Daoy (cell line): ENCODE measurements at places on chromosomes 16 and 17. TPM values are rescaled to one million over a fixed set of nuclear protein-coding genes. Genes with fewer than 3 reads are reported as not detected.

- peak; percentile 17 for DNase-seq
Observed at GRCh38 chr16:78122774-78123315, 23.4 kb downstream of the WWOX start.

DNA sequence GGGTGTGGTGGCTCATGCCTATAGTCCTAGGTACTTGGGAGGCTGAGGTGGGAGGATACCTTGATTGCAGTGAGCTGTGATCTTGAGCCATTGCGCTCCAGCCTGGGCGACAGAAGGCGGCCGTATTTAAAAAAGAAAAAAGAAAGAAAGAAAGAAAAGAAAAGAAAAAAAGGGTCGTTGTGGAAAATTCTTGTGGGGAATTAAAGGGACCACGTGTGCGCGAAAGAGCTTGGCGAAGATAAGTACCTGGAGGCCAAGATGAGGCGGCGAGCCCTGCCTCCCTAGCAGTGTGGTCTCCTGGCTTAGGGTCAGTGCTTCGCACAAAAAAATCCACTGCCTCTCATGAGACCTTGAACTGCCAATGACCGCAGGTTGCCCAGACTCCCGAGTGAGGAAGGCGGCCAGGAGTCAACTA, 728 bp upstream of the NMT1 start:
- no peak for DNase-seq

DNA sequence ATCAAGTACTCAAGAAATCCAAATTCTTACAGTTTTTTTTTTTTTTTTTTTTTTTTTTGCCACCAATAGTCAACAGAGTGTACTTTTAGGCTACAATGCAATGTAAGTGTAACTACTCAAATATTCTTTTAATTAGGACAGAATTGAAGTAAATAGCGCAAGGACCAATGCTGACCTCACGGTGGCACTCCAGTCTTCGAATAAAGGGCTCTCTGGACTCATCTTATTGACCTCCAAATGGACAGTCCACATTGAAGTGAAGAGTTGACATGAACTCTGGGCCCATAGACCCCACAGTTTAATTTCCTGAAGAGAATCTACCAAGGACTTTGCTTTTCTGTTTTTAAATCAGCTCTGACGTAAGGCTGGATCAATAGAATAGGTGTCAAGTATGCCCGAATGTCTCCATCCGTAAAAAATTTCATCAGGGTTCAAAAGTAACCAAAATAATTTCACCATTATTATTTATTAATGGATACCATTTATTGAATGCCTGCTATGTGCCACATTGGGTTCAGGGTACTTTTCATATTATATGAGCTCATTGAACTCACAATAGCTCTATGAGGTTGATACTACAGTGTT, 7.3 kb upstream of the DDX52 start:
- DNase-seq: peak; percentile 23

KRT24 gene
- total RNA-seq: not detected in 2 replicates

DNA sequence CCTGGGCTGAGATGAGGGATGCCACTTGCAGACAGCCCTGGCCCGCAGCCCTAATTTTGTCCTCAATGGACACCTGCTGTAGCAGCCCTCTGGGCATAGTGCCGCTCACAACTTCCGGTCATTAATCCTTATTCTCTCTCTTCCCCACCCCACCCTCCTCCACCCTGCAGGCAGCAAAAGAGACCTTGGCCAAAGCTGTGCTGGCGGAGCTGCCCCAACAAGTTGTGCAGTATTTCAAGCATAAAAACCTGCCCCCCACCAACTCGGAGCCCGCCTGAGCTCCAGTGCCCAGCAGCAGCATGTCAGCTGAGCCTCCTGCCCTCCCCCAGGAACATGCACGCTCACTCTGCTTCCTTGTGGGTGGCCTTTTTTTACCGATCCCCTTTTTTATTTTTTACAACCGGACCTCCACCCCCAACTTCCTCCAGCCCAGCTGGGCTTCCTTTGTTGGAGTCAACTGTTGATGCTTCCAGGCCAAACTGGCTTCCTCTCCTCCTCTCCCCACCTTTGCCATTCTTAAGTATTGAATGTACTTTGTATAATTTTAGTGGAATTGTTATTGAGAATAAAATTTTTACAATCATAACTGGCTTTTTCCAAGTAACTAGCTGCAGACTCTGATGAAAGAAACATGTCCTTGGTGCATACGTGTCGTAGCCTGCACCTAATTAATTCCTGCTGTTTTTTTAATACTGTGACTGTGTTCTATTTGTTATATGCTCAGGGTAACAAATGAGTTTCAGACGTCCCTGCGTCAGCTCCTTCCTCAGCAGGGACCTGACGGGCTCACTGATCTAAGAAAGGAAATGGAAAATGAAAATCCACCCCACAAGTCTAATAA, 38.2 kb downstream of the PSME3IP1 start:
- DNase-seq: no peak

GRCh38 chr16:2841606-2842339, 11.7 kb downstream of the ZG16B start:
- DNase-seq: no peak

GRCh38 chr17:62162898-62163297, 97.8 kb upstream of the MED13 start:
- no peak for DNase-seq

DNA sequence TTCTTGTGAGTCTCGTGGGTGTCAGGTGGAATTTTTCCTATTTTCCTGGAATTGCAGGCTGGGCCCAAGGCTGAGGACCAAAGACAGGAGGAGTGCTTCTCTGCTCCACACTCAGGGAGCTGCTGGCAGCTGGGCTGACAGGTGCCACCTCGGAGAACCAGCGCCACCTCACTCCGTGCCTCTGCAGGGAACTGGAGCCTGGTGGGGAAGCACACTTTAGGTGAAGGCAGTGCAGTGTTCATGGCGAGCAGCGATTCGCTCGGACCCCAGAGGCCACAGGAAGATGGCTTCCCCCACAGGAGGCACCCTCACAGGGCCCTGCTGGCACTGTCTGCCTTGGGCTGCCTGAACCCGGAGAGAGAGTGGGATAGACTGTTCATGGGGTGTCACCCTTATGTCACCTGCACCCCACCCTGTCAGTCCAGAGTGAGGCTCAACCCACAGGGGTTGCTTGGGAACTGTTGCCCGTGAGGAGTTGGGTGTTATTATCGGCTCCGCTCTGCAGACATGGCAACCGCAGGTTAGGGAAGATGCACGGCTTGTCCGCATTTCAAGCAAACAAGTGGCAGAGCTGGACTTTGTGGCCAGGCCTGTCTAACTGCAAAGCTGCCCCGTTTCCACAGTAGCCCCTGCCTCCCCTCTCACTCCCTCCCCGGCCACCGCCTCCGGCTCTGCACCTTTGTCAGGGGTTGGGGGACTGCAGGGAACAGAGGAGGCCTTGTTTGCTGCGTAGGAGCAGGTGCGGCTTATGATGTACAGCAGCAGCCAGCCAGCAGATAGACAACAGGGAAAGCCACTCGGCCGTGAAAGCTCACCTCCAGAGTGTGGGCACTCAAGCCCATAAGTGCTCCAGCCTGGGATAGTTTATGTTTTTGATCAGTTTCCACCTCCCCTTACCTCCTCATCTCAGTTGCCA, 15.5 kb downstream of the TBC1D24 start:
- no peak for DNase-seq

MYH1 gene
- not detected in 2 replicates for total RNA-seq

ITGAX gene
- total RNA-seq: 0.42 and 1.5 TPM in 2 replicates

DNA sequence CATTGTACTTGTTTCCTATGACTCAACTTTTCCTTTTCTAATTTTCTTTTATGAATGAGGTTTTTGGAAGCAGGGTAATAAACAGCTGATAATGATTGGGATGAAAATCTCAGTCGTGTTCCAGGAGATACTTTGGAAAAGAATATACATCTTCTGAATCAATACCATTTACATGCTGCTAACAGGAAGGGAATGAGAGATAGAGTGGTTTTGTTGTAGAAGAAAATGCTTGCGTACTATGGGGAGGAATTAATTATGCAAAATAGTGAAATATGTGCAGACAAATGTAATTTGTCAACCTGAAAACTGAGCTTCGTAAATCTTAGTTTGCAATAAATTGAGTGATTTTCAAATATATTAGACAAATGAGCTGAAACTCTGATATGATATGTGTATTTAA, 24.0 kb upstream of the SHISA6 start:
- no peak for DNase-seq

- DNase-seq: peak; percentile 70
Observed at GRCh38 chr17:34756637-34757021, 177.2 kb downstream of the TMEM132E start.

DNA sequence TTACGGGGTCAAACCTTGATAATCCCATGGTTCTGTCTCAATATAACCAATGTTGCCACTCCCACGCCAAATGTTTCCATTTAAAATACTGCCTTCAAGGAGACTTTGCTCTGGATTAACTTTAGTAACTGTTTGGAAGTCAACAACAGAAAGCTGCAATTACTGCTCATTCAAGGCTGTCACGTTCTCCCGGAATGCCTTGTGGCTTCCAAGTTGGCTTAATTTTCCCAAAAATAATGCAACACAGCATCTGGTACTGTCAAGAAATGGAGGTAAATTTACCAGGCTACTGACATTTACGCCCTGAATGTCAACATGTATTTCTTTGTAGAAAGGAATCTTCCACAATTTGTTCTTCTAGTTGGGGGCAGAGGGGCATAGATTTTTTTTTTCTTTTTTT, 38.2 kb downstream of the GPRC5B start:
- DNase-seq: no peak

- DNase-seq: peak; percentile 15
Observed at GRCh38 chr16:9102379-9102778, 10.9 kb downstream of the HAPSTR1 start.

DNA sequence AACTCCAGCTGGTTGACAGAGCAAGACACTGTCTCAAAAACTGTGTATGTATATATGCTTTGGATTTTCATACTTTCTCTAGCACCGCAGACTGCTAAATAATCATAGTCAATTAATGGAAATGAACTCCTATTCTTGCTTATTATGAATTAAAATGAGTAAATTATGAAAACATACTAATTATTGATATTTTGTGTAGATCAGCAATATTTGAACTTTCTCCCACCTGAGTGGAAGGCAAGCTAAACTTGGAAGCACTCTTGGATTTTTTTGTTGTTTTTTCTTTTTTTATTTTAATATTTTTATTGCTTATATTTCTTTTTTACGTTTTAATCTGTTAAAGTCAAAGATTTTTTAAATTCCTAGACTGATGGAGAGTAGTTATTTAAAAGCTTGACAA, 201.7 kb downstream of the CDRT15L2 start:
- no peak for DNase-seq

DNA sequence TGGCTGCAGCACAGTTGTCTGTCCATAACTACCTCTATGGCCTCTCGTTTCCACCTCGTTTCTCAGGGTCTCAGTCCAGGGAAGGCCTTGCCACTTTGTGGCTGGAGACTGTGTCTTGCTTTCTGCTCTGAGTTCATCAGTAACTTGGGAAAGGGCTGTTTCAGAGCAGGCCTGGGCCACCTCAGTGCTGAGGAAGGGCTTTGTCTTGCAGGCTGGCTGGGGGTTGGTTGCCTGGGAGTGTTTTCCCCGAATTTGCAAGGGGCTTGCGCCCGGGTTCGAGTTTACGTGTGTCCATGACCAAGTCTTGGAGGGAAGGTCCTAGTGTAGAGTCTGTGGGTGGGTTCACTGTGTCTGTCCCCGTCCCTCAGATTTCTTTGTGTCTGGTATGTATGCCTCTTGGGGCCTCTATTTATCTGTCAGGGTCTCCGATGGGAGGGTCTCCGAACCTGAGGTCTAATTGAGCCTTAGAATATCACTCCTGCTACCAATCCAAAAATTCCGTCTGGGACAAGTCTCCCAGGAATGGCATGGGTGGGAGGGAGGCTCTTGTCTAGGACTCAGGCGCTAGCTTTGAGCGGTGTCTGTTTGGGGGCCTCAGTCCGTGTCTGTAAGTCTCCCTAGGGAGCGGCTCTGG, 594 bp upstream of the TGFB1I1 start:
- DNase-seq: no peak

GRCh38 chr17:44556832-44557606, at the start of gene FZD2:
Gene FZD2 (plus strand): TSS chr17:44557484. CDS start chr17:44557689, 205 bp downstream.
- peak; percentile 92 for DNase-seq

NUDT7 gene
- total RNA-seq: 0.51 and 4.5 TPM in 2 replicates

- no peak for DNase-seq
Observed at GRCh38 chr17:18035704-18036103, 3.3 kb downstream of the ATPAF2 start.

GRCh38 chr16:81142864-81143263, 46.7 kb upstream of the GCSH start:
- no peak for DNase-seq

DNA sequence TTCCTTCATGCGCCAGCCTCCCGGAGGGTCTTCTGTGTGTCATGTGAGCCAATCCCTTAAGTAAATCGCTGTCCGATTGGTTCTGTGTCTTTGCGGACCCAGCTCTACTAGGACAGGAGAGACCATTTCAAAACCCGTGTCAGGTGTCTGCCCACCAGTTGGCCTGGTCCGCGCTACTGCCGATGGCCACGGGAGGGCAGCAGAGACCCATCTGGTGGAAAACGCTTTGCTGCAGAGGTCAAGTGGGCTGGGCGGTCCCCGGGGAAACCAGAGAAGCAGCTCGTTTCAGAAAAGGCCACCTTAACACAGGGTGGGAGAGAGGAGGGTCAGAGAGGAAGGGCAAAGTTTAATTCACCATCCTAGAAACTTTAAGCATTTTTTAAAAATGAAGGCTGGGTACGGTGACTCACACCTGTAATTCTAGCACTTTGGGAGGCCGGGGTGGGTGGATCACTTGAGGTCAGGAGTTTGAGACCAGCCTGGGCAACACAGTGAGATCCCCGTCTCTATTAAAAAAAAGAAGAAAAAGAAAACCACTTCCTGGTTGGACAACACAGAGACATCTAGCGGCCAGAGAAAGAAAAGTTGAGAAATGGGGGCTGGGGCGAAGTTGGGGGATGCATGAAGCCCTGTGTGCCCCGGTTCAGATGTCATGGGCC, 2.8 kb upstream of the CIBAR2 start:
- peak; percentile 85 for DNase-seq

LRRC37A2 gene
- 0.77 and 1.7 TPM in 2 replicates for total RNA-seq

AANAT gene
- not detected in 2 replicates for total RNA-seq

GRCh38 chr17:77212081-77212832, 71.5 kb downstream of the SEC14L1 start:
- DNase-seq: no peak

PLXDC1 gene
- total RNA-seq: 0.11 TPM in 1 of 2 replicates, not detected in the other

GRCh38 chr16:11242658-11243057, 13.3 kb downstream of the SOCS1 start:
- DNase-seq: no peak

- peak; percentile 7 for DNase-seq
Observed at GRCh38 chr17:53722407-53722806, 100.3 kb upstream of the KIF2B start.
